Fibroblast of the aortic adventitia (primary cell): ENCODE measurements at places on chromosomes 3 and 15. TPM values are rescaled to one million over a fixed set of nuclear protein-coding genes. Genes with fewer than 3 reads are reported as not detected.

GRCh38 chr15:95210436-95210981 lies 979.1 kb downstream of the MCTP2 start:
- no peak for DNase-seq

DNA sequence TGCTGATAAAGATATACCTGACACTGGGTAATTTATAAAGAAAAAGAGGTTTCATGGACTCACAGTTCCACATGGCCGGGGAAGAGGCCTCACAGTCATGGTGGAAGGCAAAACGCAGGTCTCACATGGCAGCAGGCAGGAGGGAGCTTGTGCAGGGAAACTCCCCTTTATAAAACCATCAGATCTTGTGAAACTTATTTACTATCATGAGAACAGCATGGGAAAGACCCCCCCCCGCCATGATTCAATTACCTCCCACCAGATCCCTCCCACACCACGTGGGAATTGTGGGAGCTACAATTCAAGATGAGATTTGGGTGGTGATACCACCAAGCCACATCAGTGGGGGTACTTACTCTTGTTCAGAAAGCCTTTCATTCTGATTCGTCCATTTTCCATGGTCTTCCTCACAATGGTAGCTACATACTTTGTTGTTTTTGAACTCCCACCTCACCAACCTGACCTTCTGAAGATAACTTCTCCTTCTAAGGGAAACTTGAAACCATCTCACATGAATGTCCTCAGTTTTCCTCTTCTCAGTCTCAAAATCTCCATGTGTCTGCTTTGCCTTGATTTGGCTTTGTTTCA lies 275.6 kb upstream of the PROK2 start:
- DNase-seq: no peak

- no peak for DNase-seq
These were observed 61.8 kb downstream of the NEO1 start for GRCh38 chr15:73114064-73114463.

- DNase-seq: no peak
These were observed 13.1 kb downstream of the BSN start for GRCh38 chr3:49567406-49567805.

DNA sequence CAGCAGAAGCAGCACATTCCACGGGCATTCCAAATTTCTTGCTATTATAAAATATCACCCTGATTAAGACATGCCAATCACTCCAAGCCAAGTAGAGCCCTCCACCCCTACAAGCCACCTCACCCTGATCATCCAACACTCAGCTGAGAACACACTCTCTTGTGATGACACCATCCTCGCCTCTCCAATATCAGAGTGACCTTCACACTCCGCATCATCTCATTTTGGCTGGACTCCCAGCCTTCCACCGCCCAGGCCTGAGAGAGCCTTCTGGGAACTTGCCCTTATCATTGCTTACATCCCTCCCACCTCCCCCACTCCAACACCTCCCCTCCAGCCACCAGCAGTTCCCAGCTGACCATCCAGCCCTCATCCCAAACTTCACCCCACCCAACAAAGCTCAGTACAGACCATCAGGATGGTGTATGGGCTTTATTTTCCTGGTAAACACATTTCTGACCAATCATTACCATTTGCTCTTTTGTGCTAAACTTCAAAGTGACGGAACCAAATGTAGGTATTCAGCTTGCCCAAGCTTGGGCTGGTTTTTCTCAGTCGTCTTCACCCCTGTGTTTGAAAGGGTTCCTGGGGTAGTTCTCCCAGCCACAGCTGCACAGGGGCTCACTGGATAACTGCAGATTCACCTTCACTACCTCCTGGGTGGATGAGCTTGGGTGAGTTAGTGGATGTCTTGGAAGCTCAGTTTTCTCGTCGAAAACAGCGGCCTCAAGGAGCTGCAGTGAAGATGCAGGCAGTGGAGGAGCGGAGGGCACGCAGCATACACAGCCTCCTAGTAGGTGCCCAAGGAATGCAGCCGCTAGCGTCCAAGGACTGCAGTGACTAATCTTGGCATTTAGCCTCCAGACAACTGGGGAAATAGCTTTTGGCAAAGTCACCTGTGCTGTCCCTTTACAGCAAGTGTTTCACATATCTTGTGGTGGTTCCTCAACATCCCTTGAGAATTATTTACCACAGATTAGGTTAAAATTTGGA lies 115.1 kb downstream of the LIPC start:
- DNase-seq: peak; percentile 94

DNA sequence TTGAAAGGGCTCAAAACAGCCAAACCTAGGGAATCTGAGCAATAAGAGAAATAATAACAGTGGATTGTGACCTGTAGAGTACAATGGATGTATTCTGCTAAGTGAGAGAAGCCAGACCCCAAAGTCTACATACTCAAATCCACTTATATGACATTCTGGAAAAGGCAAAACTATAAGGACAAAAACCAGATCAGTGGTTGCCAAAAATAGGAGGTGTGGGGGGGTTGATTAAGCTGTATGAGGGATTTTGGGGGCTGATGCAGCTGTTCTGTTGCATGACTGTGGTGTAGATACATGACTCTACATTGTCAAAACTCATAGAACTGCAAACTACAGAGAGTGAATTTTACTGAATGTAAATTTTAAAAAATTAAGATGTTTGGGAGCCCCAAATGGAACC lies 20.1 kb upstream of the CGNL1 start:
- DNase-seq: no peak

- DNase-seq: no peak
These were observed 818.2 kb upstream of the LMCD1 start for GRCh38 chr3:7683426-7683825.

DNA sequence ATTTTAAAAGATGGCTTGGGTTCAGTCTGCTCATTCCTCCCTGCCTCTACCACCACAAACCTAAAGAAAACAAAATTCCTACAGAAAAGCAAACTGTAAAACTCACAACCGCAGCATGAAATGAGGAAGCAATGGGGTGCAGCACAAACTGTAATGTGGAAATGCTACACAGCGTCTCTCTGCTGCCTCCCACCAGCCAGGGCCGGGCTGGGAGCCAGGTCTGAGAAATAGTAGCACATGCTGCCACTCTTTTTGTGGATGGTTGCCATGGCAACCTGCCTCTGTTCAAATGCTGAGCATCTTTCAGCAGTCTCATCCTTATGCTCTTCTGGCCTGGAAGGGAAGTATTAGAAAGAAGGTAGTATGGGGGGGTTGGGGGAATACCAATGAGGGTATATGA lies 55.4 kb downstream of the EOMES start:
- peak; percentile 69 for DNase-seq

- DNase-seq: peak; percentile 82
These were observed 12.3 kb upstream of the MFSD1 start for GRCh38 chr3:158789592-158789991.

DNA sequence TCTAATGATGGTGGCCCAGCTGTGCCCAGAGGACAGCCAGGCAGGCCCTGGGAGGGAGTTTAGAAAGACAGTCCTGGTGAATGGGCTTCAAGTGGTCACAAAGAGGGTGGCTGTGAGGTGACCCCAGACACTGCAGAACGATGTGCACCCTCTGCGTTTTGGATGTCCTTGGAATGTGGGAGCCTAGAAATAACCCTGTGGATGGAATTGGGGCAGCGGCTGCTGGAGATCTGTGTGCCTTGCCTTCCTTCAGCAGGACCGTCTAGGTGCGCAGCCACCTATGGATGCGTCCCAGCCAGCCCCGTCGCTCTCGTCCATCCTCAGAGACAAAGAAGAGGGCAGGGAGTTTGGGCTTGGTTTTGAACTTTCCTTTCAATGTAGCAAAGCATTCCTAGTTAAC lies 46.5 kb downstream of the KLHL25 start:
- no peak for DNase-seq

- no peak for DNase-seq
These were observed 220.8 kb upstream of the ATP10A start for GRCh38 chr15:26083896-26084295.

DNA sequence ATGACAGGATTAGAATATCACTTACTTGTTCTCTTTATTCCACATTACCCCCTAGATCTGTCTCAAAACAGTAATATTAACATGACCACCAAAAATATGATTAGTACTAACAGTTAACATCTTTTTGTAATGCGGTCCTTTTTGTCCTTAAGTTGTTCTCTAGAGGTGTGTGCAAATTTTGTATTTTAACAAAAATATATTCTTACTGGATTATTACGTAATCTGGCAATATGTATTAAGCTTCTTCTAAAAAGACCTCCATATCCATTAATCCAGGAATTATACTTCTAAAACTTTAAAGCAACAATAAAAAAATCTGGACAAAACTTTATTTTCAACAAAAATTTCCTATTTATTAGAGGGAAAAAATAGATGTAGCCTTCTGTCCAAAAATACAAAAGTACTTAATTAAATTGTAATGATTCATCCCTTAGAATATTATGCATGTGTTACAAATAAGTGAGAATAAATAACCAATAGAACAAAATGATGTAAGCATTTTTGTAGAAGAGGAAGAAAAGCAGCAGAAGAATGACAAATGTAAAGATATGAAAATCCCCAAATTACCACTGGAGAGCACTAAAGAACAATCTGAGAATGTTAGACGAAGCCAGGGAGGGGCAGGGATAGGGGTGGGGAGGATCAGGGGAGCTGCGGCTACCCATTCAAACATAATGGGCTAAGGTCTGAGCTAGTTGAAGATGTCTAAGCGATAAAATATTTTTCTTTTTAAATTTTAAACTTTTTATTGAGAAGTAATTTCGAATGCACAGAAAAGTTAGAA lies 945.6 kb downstream of the MCTP2 start:
- no peak for DNase-seq

DNA sequence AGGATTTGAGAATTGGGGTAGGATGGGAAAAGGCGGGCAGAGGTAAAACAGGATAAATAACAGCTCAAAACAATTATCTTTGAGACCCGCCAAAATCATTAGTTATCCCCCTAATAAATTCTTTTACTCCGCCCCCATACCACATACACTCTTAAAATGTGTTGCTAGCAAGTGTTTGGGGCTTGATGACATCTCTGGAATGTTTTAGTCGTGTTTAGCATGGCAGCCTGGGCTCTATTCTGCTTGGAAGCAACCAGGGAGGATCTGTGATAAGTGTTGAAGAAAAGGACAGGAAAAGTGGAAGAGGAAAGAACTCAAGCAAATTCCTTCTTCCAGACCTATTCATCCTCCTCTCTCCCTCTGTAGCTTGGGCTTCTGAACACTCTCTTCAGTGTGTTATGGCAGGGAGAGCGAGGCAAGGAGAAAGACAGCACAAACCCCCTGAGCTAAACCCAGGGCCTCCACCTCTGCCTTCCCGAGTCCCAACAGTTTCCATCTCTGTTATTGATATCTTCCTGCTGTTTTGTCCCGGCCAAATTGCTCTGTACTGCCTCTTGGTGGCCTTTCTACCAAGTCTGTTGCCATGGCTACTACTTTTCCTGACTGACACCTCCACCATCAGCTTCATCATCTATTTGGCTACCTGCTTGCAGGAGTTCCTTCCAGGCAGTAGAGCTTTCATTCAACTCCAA lies 135.8 kb downstream of the RPL22L1 start:
- DNase-seq: no peak

- DNase-seq: peak; percentile 87
These were observed 13.7 kb downstream of the CAND2 start for GRCh38 chr3:12810013-12810780.

- no peak for DNase-seq
These were observed 27.3 kb downstream of the ABHD2 start for GRCh38 chr15:89115547-89115946.

DNA sequence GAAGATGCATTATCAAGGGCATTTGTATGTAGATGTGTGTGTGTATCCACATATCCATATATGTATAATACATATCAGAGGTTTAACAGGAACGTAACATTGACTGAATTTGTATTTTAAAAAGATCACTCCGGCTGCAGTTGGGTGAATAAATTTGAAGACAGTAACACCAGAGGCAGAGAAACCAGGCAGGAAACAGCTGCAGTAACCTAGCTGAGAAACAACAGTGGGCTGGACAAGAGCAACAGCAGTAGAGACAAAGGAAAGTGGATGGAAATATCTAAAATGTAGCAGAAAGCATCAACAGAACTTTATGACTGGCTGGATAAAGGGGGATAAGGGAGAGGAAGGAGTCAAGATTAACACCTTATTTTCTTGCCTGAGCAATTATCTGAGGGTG lies 68.3 kb upstream of the SETMAR start:
- no peak for DNase-seq

- DNase-seq: peak; percentile 85
These were observed 42.5 kb downstream of the CHCHD6 start for GRCh38 chr3:126746395-126747177.

GRCh38 chr15:57442335-57442734 lies 66.0 kb downstream of the CGNL1 start:
- no peak for DNase-seq

DNA sequence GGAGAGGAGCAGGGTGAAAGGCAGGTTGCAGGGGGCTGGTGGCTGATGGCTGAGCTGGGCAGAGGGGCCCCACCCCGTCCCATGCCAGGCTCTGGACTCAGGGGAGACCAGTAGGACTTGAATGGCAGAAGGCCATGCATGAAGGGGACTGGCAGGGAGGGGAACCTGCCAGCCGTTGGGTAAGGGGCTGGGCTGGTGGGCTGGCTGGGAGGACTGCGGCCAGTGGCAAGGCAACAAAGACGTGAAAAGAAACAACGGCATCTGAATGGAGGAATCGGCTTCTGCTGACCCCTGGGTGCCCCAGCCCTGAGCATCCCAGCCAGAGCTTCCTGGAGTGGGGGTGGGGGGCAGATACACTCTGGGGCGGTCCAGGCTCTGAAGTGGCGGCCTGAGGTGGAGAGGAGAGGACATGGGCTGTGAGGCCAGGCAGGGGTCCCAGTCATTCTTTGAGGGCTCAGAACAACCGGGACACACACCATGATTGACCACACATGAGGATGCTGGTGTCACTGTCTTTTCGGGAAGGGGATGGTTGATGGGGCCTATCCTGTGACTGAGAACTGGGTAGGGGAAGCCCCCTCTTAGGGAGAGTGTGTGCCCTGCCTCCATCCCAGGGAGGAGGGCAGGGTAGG lies 11.7 kb downstream of the GLYCTK start:
- no peak for DNase-seq

DNA sequence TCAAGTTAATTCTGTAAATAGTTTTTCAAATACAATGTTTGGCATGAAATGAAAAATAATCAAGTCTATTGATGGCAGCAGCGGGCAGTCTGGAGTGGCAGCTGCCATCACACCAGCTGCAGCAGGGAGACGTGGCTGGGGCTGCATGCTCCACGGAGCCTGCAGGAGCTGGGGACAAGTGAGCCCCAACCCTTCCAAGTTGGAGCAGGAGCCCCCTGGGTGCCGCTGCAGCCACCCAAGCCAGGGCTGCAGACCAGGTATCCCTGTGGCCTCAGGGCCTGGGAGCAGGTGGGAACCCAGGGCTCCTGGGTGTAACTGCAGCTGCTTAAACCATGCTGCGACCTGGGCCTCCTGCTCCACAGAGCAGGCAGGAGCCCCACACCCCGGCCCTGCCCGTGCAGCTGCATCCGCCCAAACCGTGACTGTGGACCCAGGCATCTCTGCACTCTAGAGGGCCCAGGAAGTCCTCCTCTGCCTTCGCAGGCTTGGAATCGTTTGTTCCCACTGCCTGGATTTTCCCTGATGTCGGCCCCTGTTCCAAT lies 257.4 kb downstream of the PLOD2 start:
- no peak for DNase-seq

OPA1 gene
- 53.0 and 292 TPM in 2 replicates for total RNA-seq

MESP2 gene
- 1.3 and 2.9 TPM in 2 replicates for total RNA-seq

KLHL6 gene
- not detected in 2 replicates for total RNA-seq

ADAMTS9 gene
- total RNA-seq: 0.54 and 3.7 TPM in 2 replicates

DUOX2 gene
- total RNA-seq: not detected in 2 replicates

GSK3B gene
- total RNA-seq: 74.1 and 123 TPM in 2 replicates

DZIP1L gene
- total RNA-seq: 28.3 and 38.2 TPM in 2 replicates

BHLHE40 gene
- 22.9 and 36.1 TPM in 2 replicates for total RNA-seq
